ENCODE measurements at places on chromosomes 3 and 15.
A peak's percentile ranks its signal among the peaks of the same experiment; 100 is the strongest.

GRCh38 chr3:40969341-40969740, 230.0 kb upstream of the CTNNB1 start:
- DNase-seq, result no peak

DNA sequence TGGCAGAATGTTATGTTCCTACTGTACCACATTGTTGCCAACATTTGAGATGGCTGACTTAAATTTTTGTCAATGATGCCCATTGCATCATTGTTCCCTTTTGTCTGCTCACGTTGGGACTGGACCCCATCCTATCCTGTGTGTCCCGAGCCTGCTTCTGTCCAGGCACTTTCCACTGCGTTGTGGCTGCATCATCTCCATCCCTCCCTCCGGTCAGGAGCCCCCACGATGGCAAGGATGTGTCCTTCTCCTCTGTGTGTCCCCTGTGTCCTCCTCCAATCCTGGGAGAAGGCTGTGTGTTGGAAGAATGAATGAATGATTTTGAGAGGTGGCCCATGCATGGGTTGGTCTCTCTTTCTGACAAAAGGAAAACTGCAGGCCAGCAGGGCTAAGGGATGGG, 19.4 kb upstream of the MRPS22 start:
- DNase-seq, result no peak

GRCh38 chr3:175493301-175493700, 634.2 kb downstream of the NAALADL2 start:
- DNase-seq, result no peak

GRCh38 chr15:59689626-59690236, 611 bp upstream of the BNIP2 start:
- DNase-seq, result peak; percentile 77

DNA sequence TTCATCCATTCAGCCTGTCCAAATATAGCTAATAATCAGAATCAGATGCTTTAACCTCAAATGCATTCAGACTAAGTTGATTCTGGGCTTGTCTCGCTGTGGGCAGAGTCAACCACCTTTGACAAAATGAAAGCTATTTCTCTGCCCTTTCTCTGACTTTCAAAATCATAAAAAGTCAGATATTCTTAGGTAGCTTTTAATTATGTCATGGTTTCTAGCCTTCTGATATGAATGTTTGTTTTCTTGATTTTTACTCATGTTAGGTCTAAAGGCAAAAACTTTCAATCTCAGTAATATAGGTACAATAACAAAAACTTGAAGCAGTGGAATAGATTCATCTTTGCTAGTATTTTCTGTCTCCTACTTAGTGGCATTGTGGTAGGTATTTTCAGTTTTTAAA, 25.3 kb upstream of the C15orf61 start:
- DNase-seq, result no peak

DNA sequence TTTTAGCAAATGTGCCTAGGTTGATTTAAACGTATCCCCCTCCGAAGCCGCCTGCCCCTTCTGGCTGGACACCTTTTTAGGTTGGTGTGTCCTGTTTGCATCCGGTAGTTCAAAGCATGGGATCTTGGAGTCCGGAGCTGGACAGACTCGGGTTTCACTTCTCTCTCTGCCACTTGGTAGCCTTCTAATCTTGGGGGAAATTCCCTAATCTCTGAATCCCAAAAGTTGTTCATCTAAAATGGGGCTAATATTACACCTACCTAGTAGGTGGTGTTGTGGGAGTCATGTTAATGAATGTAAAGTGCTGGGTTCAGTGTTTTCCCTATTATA, 760 bp downstream of the FANCI start:
- no peak for DNase-seq

DNA sequence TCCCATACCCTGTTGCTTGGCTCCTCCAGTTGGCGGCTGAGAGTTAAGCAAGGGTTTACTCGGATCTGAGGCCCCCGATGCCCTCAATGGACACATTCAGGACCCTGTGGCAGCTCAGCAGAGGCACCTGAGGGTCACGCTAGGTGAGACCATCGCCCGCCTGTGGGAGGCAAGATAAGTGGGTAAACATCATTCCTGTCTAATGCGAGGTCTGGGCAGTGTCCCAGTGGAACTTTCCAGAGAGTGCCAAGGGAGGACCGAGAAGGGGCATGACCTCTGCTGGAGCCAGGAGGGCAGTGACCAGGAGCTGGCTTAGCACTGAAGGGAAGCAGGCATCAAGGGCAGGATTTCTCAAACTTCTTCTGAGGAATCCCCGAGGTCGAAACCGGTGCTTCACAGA, 65.4 kb upstream of the SEC61A1 start:
- no peak for DNase-seq

DNA sequence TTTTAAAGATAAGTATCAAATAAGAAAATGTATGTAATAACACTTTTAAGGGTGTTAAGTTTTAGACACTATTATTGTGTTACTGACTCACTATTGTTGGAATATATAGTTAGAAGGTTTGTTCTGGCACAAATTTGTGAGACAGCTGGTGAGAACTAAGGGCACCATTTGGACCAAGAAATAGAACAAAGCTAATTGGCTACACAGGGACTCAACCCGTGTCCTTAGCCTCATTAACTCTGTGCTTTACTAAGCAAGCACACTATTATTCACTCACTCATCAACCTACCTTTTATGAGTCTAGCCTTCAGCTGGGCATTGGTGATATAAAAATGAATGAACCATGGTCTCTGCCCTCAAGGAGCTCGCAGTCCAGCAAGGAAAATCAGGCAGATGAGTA, 4.1 kb upstream of the UNC13C start:
- no peak for DNase-seq

- no peak for DNase-seq
These were observed 33.6 kb downstream of the HEG1 start for GRCh38 chr3:125022206-125022605.

GRCh38 chr15:70416829-70417228, 319.1 kb upstream of the TLE3 start:
- no peak for DNase-seq

DNA sequence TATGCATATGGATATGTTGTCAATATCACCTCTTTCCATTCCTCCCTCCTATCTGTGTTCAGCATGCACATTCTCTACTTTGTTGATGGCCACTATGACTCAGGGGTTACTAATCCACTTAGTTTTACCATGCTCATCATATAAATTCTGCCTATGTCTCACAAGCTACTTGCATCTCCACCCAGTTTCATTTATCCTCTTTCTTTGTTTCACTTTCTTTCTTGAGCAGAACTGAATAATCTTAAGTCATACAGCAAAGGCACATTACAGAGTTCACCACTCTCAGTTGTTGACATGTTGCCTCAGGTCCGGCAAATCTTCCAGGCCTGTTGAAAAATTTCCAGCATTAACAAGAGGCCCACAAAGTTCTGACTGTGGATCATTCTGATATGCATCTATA, 71.5 kb downstream of the SSR3 start:
- peak; percentile 60 for DNase-seq

GRCh38 chr3:105987809-105988208, 119.0 kb upstream of the CBLB start:
- DNase-seq, result no peak

DNA sequence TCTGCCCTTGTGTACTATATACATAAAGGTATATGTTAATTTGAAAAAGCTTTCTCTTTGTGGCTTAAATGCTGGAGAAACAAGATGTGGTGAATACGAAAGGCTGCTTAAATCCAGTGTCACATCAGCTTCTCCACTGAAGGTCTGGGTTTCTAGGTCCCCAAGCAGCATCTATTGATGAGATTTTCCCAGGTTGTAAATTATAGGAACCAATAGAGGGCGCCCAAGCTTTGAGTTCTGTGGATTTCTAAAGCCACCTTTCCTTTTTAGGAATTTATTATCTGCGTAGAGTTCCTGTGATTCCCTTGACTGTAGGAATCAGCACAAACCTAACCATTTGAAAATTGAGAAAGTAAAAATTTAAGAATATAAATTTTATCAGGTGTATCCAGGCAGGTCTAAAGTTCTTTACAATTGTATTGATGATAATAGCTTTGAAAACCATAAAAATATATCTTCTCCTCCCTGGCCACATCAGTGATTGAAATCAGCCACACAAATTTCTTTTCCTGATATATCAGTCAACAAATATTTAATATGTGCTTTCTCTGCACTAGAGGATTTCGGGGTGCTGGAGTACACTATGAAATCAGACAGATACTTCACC, 88.3 kb upstream of the ADAMTSL3 start:
- peak; percentile 44 for DNase-seq

GRCh38 chr15:85694091-85694490, 100.6 kb downstream of the KLHL25 start:
- no peak for DNase-seq

GRCh38 chr3:29181149-29181780, 99.6 kb upstream of the RBMS3 start:
- no peak for DNase-seq

DNA sequence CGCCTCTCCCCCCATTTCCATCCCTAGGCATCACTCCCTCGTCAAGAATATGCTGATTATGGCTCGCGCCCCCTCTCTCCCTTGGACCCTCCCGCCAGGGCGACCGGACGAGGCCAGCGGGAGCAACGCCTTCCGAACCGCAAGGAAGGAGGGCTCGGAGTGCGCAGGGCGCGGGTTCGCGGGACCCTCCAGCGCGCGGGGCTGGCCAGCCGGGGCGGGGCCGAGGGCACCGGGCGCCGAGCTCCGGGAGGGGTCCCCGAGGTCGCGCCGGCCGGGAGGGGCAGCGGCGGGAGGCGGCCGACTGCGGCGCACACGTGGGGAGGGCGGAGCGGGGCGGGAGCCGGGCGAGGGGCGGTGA, 483 bp downstream of the EHD4 start:
- DNase-seq, result no peak

GRCh38 chr3:52792961-52793695, 1.5 kb upstream of the ITIH3 start:
- peak; percentile 7 for DNase-seq

DNA sequence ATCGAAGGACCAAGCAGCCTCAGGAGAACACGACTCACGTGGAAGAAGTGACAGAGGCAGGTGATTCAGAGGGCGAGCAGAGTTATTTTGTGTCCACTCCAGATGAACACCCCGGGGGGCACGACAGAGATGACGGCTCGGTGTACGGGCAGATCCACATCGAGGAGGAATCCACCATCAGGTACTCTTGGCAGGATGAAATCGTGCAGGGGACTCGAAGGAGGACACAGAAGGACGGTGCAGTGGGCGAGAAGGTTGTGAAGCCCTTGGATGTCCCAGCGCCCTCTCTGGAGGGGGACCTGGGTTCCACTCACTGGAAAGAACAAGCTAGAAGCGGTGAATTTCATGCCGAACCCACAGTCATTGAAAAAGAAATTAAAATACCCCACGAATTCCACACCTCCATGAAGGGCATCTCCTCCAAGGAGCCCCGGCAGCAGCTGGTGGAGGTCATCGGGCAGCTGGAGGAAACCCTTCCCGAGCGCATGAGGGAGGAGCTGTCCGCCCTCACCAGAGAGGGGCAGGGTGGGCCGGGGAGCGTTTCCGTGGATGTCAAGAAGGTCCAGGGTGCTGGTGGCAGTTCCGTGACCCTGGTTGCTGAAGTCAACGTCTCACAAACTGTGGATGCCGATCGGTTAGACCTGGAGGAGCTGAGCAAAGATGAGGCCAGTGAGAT, 26.0 kb downstream of the SYNM start:
- no peak for DNase-seq

GRCh38 chr3:115982108-115982507, 358.8 kb downstream of the GAP43 start:
- DNase-seq, result no peak

- peak; percentile 78 for DNase-seq
These were observed 89.1 kb downstream of the OSBPL10 start for GRCh38 chr3:31891876-31892455.

GRCh38 chr15:23039143-23039916, at the start of gene TUBGCP5:
TUBGCP5 (minus strand) TSS chr15:23039569; CDS start chr15:23039543, 26 bp downstream.
- peak; percentile 95 for DNase-seq
